ENCODE measurements at places on chromosomes 6 and 20.

DNA sequence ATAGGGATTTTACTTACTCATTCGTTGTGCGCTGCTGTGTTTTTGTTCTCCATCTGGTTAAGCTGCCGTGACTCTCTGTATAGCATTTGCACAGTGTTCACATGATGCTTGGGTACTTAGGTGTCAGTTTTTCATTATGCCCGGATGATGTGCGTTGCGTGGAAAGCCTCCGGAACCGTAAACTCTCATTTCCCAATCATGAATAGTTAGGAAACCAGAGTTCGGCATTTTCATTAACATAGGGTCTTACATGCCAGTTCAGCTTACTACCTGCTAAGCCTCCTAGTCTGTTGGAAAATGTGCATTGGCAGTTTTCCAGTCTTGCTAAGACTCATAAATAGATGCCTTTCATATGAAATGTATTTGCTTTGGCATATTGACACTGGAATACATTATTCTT, 483.4 kb upstream of the FLRT3 start:
- DNase-seq, result no peak

- DNase-seq, result no peak
These were observed 44.3 kb downstream of the CTCFL start for GRCh38 chr20:57480444-57481160.

DNA sequence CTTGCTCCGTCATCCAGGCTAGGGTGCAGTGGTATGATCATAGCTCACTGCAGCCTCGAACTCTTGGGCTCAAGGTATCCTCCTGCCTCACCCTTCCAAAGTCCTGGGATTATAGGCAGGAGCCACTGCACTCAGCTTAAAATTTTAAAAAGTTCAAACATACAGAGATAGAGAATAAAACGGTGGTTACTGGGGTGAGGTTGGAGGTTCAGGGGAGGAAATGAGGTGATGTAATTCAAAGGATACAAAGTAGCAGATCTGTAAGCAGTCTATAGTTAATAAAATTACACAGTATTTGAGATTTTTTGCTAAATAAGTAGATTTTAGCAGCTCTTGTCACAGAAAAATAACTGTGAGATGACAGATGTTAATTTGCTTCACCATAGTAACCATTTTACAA, 7.5 kb upstream of the AFG1L start:
- DNase-seq, result no peak

DNA sequence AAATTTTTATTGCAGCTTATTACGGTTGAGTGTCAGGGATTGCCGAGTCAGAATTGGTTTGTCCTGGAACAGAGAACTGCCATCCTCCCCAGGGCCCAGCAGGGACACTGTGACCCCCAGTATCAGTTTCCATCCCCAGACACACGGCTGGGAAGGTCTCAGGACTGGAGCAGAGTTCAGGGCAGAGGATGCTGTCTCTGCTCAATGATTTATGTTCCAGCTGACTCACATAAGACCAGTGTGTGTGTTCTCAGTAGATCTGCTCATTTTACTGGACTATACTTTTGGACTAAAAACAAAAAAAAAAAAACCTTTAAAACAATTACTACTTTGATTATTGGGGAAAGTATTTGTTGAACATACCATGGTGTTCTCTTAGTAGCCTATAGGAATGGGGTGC, 44.2 kb downstream of the FNDC1 start:
- no peak for DNase-seq

DNA sequence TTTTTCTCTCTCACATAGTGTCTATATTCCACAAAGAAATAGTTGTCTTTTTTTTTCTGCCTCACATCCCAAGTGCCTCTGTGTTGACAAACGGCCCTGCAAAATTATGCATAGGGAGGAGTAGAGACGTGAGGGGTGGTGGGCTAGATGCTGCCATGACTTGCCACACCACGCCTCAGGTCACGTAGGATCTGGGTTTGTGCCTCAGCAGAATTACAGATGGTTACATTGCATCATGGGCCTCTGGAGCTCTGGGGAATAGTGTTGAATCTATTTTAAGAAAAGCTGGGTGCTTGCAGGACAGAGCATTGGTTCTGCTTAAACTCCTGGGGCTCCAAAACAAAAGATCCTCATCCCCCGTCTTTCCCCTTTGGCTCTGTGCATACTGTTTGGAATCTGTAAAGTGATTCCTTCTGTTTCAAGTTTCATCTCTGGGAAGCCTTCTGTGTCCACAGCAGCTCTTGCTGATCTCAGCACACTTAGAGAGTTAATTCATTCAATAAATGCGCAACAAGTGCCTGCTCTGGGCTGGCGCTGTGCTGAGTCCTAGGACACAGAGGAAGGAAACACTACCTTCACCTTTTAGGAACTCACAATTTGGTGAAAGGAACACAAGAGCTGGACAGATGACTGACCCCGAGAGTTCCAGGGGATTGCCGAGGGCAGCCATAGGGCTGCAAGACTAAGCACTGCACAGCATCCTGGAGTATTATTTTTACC, 2.4 kb downstream of the FANCE start:
- DNase-seq, result no peak

DNA sequence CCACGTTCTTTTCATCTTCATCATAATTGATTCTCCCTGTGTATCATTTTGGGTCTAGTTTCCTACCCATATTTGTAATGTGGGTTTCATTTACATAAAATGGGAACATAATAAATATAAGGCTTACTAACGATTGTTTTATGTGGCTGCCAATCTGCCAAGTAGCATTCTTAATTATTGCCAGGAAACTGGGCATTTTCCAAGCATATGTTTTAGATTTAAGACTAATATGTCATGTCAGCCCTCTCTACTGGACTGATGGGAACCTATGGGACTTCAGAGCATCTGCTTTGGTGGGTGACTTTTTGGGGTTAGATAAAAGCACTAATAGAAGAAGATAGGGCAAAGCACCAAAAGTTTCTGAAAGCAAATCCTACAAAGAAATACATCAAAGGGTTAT, 157.5 kb downstream of the TBX18 start:
- no peak for DNase-seq

DNA sequence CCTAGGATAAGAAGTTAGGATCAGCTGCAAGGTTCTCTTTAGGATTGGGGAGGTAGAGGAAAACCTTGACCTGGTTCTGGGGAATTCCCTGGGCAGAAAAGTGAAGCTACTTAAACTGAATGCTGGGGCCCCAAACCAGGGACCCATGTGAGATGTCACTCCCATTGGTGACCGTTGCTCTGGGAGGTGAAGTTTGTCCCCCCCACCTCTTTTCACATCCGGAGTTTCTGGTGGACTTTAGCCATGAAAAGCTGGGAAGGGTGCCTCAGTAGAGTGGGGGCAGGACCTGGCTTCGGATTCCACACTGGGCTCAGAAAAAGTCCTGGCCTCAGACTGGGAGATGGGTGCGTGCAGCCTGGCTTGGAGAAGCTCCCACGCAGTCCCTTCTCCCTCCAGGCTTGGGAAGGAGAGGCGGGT, 13.2 kb downstream of the TJAP1 start:
- DNase-seq, result no peak

DNA sequence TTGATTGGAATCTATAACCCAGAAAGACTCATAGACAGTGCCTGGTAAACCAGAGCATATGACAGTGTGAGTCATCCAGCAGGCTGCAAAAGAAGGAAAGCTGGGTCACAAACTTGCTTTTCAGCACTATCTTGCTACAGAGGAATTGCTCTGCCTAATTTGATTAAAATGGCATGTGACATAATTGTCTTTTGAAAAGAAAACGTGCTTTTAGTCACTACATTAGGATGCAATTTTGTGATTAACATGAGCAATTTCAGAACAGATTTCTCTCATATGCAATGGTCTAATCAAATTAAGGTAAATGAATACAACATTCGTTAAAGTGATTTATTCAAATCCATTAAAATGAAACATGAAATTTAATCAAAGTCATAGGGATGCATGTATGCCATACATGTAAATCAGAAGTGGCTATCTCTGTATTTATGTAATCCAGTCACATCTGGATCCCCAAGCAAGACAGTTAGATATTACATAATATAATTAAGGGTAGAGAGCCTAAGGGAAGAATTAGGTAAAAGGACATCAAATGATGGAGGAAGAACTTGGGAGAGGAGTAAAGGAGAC, 400.0 kb upstream of the HTR1E start:
- DNase-seq, result no peak

- DNase-seq, result no peak
These were observed 65.8 kb downstream of the ADTRP start for GRCh38 chr6:11712760-11713159.

DNA sequence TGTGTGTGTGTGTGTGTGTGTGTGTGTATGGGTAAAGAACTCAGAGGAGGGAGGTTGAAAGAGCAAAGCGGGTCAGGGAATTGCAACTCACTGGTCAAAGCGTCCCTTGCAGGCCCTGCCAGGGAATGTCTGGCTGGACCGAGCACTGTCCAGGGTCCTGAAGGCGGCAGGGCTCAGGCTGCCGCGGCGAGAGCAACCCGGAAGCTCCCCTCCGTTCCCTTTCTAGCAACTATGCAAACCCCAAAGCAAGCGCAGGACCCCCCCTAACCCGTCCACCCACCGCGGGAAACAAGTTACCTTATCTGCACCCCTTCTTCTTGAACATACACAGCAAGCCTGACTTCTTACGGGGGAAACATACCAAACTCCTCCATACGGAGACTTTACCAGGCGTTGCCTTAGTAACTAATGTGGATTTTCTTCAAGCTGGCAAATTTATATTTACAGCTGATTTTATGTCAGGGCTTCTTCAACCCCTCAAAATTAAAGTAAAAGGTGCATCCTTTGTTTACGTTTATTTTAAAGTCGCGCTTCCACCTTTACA, 538 bp upstream of the GRM1 start:
- DNase-seq, result peak; percentile 13

DNA sequence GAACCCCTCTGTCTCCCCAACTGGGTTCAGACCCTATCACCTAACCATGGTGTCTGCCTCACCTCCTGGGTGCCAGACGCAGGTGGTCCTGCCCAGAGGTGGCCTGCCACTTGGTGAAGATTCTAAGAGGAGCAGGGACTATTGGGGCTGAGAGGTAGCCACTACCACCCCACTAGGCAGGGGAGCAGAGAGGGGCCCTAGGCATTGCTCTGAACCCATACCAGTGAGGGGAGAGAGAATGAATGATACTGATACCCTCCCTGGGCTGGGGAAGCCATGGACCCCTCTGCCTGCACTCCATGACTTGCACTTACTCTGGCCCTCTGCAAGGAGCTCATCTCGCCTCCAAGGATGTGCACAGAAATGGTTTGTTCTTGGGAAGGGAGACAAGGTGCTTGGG, 31.7 kb upstream of the SPDEF start:
- no peak for DNase-seq

- no peak for DNase-seq
These were observed 197.4 kb upstream of the POU3F2 start for GRCh38 chr6:98636941-98637340.

- DNase-seq, result no peak
These were observed 91.0 kb downstream of the SCP2D1 start for GRCh38 chr20:18904624-18905023.

GRCh38 chr6:26195924-26196845, 109.0 kb downstream of the HFE start:
- DNase-seq, result no peak

DNA sequence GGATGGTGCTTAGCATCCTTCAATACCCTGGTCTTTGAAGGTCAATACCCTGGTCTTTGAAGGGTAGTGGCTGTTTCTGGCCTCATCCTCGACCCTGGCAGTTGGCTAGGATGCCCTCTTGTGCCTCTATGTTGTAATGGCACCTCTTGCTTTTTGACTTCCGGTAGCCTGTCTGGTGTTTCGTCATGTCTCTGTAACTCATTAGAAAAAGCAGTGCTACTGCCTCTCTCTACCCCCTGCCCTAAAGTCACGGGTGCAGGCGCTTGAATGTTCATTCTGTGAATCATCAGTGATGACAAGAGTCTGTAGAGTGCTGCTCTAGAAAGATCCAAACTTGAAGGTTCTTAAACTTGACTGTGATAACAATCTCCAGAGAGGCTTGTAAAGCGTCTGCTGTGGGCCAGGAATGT, 28.3 kb downstream of the RSPO4 start:
- peak; percentile 26 for DNase-seq

DNA sequence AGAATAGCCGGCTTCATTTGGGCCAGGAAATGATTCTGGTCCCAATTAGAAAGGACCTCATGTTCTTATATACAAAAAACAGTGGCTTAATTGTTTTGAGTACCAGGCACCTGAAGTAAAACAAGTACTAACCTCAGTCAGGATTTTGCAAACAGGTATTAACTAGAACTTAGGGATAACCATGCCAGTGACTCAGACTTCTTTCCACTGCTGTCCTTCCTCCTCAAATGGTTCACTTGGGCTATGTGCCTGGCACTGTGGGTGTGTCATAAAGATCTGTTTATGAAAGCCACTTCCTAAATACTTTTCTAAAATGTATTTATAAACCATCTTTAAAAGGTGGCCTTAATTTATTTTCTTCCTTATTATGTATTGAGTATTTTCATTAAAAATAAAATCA, 10.7 kb downstream of the CLDN20 start:
- DNase-seq, result no peak

DNA sequence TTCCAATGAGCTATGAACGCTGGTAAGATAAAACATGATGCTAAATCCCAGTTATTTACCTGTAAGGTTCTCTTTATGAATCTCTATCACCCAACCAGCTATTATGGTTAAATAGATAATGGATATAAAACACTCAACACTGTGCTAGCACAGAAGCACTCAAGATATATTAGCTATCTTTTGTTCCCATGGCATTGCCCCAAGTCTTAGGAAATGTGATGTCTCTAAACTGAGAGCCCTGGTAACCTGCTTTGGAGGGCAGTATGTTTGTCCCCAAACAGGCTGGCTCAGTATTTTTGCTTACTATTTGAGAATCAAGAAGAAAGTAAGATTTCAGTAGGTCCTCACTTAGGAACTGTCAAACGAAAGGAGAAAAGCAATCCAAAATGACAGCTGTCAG, 90.5 kb downstream of the BTBD9 start:
- no peak for DNase-seq

- no peak for DNase-seq
These were observed 2.2 kb upstream of the OXT start for GRCh38 chr20:3068986-3069900.

DNA sequence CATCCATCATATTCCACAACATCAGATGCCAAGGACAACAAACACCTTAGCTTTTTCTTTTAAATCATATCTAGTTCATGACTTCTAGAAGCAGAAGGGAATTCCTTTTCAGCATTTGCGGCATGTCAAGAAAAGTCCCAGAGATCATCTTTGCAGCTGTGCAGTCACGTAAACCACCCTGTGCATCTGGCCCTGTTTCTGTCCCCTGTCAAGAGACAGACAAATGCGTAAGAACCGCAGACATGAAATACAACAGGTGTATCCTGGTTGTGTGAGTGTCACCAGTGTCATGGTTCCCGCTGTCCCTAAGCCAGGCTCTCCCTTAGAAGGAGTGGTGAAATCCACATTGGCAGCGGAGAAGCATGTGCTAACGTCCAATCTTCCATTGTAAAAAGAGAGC, 28.1 kb downstream of the LY86 start:
- DNase-seq, result no peak
